H7 (cell line): ENCODE measurements at places on chromosomes 11 and 22.
A peak's percentile ranks its signal among the peaks of the same experiment; 100 is the strongest.

DNA sequence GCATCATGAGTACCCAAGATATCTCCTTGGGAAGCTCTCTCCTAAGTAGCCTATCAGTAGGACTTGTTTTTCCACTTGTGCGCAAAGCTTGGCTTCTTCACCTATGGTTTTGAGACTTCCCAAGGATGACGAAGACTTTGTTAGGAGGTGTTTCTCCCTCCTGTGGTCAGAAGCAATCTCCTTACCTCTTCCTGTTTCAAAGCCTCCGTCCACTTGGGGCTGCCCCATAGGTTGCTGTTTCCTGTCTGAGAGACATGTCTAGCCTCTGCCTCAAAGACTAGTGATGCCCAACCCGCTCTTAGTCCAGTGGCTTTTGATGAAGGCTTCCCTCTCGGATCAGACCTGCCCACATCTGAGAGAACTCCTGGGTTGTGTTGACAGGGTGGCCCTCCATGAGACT lies 92.9 kb downstream of the TRAF6 start:
- DNase-seq, result no peak

GRCh38 chr11:119807841-119808240 lies 78.8 kb upstream of the NECTIN1 start:
- DNase-seq, result no peak

- DNase-seq, result no peak
These were observed 47.7 kb upstream of the PPP6R3 start for GRCh38 chr11:68412593-68413475.

- DNase-seq, result no peak
These were observed 272.5 kb downstream of the SBF2 start for GRCh38 chr11:10021563-10021962.

DNA sequence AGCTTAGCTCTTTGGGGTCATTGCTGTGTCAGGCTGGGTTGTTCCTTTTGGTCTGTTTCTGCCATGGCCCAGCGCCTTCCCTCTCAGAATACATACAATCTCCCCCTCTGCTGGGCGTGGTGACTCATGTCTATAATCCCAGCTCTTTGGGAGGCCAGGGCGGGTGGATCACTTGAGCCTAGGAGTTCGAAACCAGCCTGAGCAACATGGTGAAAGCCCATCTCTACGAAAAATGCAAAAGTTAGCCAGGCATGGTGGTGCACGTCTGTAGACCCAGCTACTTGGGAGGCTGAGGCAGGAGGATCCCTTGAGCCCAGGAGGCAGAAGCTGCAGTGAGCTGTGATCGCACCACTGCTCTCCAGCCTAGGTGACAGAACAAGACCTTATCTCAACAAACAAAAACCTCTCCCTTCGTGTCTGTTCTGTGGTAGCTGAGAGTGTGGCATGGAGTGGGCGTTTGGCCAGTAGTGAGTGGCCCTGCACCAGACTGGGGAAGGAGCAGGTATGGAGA lies 46.7 kb upstream of the RAB1B start:
- peak; percentile 10 for DNase-seq

DNA sequence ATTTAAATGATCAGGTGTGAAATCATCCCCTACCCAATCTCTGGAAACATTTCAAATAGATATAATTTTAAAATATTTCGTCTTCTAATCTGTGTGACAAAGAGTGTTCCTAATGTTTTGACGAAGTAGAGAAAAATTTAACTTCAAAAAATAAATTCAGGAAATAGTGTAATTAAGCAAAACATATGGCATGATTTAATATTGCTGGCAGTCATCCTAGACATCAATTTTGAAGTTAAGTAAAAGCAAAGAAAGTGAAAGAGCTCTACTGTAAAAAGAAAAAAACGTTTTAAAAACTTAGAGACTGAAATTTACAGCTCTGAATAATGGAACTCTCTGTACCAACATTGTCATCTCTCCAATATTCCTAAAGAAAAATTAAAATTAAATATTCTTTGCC lies 1062.3 kb downstream of the LRRC4C start:
- no peak for DNase-seq

GRCh38 chr11:28636566-28636965 lies 528.4 kb downstream of the METTL15 start:
- DNase-seq, result no peak

DNA sequence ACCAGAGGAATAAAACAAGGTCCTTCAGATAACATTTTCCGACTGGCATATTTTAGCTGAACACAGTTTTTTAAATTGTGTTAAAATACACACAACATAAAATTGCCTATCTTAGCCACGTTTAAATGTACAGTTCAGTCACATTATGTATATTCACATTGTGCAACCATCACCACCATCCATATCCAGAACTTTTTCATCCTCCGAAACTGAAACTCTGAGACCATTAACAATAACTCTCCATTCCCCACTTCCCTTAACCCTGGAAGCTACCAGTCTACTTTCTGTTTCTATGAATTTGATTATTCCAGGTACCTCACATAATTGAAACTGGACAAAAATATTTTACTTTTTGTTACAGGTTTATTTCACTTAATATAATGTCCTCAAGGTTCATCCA lies 213.3 kb downstream of the ETS1 start:
- DNase-seq, result no peak

- DNase-seq, result no peak
These were observed 10.9 kb downstream of the TUG1 start for GRCh38 chr22:30979932-30980331.

DNA sequence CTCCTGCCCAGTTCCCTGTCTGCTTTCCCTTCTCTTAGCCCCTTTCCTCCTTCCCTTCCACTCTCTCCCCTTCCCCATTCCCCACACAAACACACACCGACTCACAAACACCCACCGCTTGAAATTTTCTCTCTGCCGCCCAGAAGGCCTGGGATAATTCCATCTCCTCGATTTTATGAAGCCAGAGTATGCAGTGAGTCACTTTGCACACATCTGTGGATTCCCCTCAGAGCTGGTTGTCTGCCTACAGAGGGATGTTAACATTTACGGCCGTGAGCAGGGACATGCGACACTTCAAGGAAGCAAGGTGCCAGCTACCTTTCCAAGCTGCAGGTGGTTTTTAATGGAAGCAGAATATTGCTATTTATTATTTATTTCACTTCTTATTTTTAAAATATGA lies 332.0 kb downstream of the TENM4 start:
- no peak for DNase-seq

GRCh38 chr22:50046481-50047245 lies 11.4 kb downstream of the TTLL8 start:
- DNase-seq, result no peak

DNA sequence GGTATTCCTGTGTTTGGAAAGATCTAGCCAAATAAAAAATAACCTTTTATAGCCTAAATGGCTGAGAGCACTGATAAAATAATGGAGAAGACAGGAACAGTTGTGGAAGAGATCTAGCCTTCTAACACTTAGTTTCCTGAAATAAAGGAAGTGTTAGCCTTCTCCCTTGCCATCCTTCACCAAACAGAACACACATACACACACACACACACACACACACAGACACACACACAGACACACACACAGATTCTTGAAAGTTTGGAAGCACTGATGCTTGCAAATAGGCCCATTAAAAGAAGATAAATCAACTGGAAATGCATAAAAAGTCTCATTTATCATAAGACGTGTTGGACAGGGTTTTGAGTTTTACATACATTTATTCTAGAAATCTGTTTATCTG lies 37.5 kb downstream of the KIRREL3 start:
- DNase-seq, result no peak

DNA sequence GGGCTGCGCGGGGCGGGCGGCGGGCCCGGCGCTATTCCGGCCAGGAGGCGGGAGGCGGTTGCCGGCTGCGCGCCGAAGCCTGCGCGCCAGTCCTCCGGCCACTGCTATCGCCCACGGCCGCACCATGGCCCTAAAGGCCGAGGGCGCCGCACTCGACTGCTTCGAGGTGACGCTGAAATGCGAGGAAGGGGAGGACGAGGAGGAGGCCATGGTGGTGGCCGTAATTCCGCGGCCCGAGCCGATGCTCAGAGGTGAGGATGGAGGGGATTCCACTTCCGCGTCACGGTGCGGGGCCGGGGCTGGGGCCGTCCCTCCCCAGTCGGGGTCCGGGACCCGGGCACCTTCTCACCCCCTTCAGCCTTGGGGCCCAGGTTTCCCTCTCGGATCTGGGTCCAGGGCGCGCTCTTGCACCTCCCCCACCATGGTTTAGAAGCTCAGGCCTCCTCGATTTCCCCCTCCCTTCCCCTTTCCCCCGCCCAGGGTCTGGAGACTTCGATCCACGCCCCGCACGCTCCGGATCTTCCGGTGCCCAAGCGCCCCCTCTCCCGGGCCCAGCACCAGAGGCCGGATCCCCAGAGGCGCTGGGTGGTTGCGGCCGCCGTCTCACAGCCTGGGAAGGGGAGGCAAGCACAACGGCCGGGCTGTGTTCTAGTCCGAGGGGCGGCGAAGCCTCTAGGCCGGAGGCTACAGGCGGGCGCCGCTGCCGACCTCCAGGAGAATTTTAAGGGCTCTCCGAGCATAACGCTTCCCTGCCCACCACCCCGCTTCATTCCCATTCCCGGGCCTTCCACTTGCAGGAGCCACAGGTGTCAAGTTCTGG lies 517 bp downstream of the SPINDOC start:
- peak; percentile 86 for DNase-seq

- no peak for DNase-seq
These were observed 213.6 kb upstream of the ZBED5 start for GRCh38 chr11:11071486-11071885.

DNA sequence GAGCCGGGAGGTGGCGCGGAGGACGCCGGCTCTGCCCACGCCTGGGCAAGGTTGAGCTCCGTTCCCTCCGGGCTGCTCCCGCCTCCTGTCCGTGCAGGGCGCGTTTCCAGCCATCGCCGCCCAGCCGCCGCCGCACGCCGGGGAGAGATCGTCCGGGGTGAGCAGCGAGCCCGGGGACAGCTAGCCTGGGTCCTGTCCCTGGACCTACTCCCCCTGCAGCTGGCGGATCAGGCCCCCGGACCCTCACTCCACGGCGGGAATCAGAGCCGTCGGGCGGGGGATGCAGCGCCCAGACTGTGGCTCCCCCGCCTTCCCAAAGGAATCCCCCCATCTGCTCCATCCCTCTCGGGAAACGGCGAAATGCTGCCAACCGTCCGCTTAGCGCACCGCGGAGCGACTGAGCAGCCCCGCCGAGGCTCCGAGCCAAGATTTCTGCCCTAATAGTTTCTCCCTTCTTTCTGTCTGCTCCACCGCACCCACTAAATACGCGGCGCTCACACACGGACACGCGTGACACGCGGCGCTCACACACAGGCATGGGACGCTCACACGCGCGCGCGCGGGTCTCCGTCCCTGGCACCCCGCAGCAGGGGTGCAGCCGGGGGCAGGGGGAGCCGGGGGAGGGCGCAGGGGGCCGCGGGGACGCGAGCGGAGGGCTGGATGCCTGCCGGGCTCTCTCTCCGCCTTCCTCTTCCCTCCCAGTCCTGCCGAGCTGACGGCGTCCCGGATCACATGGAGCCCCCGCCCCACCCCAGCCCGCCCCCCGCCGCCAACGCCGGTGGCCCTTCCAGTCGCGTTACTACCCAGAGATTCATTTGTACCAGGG lies at the start of gene KCNJ5:
KCNJ5 (plus strand) TSS at position 814 of the 826 bp plus-strand sequence. CDS start 19,918 bp downstream, outside the sequence.
- peak; percentile 88 for DNase-seq
